ENCODE measurements at places on chromosomes 6 and 20.

DNA sequence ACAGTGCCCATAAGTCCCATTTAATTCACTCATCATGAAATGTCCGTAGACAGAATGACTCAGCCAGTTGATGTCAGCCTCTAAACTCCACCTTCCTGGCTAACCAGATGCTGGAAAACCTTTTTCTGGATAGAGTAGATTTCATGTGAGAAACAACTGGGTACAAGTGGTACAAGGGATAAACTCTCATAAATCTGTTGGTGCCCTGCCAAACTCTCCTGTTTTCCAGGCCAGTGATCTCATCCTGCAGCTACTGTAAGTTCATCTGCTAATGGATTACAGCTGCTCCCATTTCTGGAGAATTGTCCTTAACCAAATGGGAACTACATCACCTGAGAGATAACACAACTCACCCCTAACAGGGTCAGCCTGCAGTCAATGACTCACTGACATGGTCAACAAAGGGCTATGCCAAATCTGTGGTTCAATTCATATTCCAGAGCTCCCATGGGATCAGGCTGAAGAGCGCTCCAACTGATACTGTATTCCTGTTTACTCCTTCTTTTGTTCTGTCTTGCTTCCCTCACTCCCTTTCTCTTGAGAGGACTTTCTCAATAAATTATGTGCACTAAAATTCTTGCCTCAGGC is 210.1 kb upstream of the HDDC2 start:
- no peak for DNase-seq

DNA sequence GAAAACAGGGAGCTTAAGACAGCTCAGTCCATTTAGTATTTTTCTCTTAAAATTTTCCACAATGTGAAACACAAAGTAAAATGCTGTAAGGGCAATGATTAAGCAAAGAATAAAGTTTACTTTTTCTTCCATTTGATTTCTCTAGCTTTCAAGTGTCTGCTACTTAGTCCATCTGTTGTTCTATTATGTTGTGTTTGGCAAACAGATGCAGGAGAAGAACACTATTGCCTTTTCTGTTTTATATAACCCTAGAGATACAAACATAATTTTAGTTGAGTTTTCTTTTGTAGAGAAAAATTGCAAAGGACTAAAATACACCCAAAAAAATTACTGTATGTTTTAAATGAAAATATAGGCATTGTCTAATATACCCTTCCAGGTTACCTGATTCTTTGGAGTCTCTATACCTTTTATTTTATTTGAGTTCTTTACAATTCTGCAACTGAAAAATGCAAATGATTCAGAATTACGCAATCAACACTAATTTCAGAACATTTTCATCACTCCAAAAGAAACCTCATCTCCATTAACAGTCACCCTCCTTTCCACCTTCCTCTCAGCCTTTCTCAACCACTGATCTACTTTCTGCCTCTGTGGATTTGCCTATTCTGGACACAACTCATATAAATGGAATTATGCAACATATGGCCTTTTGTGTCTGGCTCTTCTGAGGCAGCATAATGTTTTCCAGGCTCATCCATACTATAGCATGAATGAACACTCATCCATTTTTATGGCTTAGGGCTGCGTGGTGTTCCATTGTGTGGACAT is 96.9 kb downstream of the MKKS start:
- DNase-seq: no peak

DNA sequence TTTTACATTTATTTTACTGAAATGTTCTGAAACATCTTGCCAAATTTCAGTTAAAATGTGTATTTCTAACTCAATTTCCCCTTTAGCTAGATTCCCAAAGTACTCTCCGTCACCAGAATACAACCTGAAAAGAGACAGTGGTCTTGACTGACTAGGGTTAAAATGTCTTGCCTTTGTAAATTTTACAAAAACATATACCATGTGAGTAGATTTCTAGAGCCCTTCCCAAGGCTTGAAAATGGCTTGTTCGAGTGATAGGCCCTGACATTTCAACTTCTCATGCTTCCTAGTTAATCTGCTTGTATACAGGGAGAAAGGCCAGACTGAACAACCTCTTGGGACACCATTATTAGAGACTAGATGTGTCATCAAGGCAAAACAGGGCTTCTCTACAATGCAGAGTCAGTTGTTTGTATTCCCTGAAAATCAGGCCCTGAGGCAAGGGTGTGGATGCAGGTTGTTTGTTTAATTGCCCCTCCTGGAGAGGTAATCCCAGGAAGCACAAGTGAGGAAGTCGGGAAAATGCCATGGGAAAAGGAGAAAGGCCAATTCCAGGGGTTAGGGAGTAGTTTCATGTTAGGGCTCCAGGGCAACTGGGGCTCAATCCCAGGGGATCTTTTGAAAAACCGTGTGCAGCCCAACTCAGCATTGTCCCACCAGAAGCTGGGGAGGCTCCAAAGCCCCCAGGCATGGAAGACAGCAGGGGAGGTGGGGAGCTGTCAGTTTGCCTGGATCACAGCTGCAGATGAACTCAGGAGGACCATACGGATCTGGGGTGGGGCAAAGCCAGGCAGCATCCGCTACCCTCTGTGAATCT is 11.6 kb upstream of the TFB1M start:
- no peak for DNase-seq

DNA sequence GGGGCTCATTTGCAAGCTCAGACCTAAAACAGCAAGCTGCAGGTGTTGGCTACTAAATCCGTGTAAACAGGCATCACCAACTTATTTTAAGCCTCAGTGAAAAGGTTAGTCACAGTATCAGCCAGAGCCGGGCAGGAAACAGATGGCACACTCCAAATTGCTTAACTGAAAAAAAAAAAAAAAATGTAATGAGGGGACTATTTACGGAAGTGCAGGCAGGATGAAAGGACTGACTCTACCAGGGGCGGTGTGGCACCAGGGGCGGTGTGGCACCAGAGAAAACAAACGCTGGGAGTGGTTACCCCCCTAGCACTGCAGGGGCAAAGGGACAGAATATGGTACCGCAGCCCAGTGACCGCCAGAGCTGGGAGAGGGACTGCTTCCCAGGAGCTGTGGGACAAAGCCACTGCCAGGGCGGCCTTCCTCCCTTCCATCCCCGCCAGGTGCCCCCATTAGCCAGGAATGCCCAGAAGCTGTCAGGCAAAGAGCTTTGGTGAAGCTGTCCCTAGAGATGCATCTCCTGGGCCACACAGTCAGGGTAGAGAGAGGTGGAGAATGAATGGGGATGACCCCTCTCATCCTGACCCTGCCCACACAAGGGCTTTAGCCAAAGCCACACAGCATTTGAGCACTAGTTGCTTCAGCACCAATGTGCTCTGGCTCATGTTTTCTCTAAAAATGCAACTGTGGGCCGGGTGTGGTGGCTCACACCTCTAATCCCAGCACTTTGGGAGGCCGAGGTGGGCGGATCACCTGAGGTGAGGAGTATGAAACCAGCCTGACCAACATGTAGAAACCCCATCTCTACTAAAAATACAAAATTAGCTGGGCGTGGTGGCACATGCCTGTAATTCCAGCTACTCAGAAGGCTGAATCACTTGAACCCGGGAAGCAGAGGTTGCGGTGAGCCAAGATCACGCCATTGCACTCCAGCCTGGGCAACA is 39.6 kb upstream of the GFOD1 start:
- no peak for DNase-seq

DNA sequence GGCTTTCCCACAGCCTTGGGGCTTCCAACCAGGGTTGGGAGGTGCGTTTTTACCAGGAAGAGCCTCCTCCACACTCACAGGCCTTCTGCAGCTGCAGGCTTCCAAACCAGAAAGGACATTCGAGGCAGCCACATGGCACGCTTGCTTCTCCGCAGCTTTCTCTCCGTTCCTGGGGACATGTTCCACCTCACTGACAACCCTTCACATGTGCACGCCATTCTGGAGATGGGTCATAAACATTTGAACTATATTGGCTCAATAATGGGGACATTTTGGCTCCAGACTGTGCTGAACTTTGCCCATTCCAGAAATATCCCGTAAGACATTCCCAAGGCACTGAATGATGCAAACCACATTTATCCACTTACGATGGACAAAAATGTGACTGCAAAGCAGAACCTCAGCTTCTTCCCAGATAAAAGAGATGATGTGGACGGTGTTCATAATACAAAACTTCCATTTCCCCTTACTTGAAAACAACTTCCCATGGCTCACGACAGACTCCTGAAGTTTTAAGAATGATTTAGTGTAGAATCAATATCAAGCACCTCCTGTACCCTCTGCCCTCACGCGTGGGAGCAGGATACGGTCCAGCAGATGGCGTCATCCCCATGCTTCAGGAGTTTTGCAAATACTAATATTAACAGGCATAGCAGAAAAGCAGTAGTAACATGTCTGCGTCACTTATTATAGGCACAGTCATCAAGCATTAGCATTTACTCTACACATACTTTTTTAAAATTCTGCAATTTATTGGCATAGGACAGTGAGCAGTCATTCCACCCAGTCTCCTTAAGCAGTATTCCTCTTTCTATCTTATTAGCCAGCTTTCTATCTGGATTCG is 25.4 kb upstream of the FOXF2 start:
- no peak for DNase-seq

GRCh38 chr6:48743738-48744137 is 632.7 kb upstream of the PTCHD4 start:
- DNase-seq: no peak

GRCh38 chr6:2890976-2891767 is 11.9 kb downstream of the SERPINB9 start:
- no peak for DNase-seq

- peak; percentile 23 for DNase-seq
Measured at GRCh38 chr6:127518191-127518709, 885 bp downstream of the MTCL3 start.

- DNase-seq: no peak
Measured at GRCh38 chr20:49750611-49751396, 37.1 kb upstream of the B4GALT5 start.

DNA sequence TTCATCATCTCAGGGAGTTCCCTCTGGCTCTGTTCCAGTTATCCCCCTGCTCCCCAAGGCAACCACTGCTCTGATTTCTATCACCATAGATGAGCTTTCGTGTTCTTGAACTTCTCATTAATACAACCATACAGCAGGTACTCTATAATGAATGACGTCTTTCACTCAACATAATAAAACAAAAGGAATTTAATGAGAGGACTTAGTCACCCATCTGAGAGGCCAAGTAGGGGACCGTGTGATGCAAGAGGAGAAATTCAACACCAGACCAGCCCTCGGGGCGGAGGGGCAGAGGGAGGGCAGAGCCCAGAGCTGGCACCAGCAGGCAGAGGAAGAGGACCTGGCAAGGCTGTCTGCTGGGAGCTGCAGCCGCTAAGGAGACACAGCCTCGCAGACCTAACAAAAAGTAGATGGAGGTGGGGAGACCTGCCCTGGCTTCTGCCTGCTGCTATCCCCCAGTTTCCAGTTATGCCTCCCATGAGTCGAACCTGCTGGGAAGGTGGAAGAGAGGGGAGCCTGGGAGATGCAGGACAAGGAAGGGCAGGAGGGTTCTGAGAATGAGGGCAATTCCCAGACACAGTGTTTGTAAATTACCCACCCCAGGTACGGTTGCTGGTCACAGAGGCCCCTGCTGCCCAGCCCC is 13.8 kb downstream of the CCN5 start:
- peak; percentile 12 for DNase-seq

DNA sequence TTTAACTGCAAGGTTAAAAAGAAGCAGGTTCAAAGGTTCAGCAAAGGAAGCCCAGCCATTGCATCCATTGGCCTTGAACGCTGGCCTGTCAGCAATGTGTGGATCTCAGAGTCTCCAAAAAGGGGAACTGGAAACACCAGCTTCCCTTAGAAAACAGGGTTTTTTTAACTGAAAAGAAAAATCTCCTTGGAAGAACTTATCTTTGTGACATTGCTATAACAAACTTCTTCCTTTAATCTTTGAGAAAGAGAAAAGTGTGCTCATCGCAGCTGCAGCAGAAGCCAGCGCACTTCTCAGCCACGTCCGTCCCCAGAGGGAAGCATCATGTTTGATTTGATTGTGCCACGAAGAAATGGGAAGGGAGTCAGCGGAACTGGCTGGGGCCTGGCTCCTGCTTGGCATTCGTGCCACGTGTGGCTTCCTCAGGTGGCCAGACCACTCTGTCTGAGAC is 215.0 kb downstream of the SYNDIG1 start:
- DNase-seq: no peak

DNA sequence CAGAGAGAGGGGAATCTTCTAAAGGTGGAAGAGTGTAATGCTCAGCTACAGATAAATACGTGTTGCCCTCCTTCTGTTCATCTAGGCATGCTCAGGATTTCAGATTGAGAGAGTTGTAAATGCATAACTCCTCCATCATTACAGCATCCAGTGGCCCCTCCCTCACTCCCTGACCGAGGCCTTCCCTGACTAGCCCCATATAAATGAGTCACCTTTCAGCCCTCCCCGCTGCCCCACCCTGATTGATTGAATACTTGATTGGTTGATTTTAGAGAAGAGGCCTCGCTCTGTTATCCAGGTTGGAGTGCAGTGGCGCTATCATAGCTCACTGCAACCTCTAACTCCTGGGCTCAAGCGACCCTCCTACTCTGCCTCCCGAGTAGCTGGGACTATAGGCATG is 193.7 kb downstream of the EYA2 start:
- no peak for DNase-seq

DNA sequence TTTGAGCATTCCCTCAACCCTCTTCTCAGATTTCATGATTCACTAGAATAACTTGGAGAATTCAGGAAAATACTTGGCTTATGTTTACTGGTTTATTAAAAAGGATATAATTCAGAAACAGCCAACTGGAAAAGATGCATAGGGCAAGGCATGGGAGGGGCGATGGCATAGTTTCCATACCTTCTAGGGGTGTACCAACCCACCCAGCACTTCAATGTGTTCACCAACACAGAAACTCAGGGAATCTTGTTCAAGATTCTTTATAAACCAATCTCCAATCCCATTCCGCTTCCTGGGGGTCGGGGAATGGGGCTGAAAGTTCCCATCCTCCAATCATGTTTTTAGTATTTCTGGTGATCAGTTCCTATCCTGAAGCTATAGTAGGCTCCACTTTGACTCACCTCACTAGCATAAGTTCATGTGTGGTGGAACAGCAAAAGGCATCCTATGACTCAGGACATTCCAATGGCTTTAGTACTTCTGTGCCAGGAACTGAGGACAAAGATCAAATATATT is 164.4 kb downstream of the SIM1 start:
- DNase-seq: no peak

- DNase-seq: no peak
Measured at GRCh38 chr6:26358511-26358981, 6.5 kb upstream of the BTN3A2 start.

GRCh38 chr6:157148391-157149323 is 174.7 kb downstream of the TMEM242 start:
- peak; percentile 78 for DNase-seq

- DNase-seq: no peak
Measured at GRCh38 chr6:25027221-25027916, 91.6 kb upstream of the RIPOR2 start.

GRCh38 chr20:51285684-51286083 is 256.8 kb downstream of the NFATC2 start:
- no peak for DNase-seq

GRCh38 chr6:169639653-169640278 is 62.1 kb downstream of the WDR27 start:
- DNase-seq: no peak

GRCh38 chr6:34829137-34829536 is 37.3 kb downstream of the BLTP3A start:
- DNase-seq: no peak
